ENCODE measurements at places on chromosomes 7 and 10. TPM values are rescaled to one million over a fixed set of nuclear protein-coding genes. Genes with fewer than 3 reads are reported as not detected.

The SDK1 gene
- total RNA-seq = 20.0 TPM

The WNT16 gene
- total RNA-seq = not detected

The ADARB2 gene
- total RNA-seq = not detected

The ARHGEF35 gene
- total RNA-seq = 13.7 TPM

DNA sequence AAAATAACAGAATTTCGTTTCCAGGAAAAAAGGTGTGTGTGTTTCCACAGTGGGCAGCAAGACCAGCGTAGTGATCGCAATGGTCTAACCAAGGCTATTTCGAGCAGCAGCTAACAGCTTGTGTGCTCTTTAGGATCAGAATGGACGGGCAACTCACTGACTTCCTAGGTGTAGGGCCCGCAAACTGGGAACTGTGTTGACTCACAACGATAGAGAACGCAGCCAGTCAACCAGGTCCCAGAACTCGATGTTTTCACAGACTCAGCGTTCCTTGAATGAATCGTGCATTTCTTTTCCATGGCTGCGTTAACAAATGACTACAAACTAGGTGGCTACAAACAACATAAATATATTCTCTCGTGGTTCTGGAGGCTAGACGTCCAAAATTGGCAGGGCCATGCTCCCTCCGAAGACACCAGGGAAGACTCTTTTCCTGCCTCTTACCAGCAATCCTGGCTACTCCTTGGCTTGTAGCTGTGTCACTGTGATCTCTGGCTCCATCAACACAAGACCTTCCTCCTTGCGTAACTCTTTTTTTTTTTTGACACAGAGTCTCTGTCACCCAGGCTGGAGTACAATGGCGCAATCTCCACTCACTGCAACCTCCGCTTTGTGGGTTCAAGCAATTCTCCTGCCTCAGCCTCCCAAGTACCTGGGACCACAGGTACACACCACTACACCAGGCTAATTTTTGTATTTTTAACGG is 39.1 kb downstream of the PODXL start:
- peaks cover 18% of the 10 kb centered on the region for H3K4me1 ChIP-seq
- no peaks in the 10 kb centered on the region for H3K36me3 ChIP-seq
- no peak overlapping the region for H3K27ac ChIP-seq
- no peaks in the 10 kb centered on the region for H3K27me3 ChIP-seq

GRCh38 chr7:136074843-136075242 is 97.7 kb upstream of the MTPN start:
- no peak overlapping the region for H3K27ac ChIP-seq
- H3K36me3 ChIP-seq = no peaks in the 10 kb centered on the region
- no peaks in the 10 kb centered on the region for H3K4me1 ChIP-seq

DNA sequence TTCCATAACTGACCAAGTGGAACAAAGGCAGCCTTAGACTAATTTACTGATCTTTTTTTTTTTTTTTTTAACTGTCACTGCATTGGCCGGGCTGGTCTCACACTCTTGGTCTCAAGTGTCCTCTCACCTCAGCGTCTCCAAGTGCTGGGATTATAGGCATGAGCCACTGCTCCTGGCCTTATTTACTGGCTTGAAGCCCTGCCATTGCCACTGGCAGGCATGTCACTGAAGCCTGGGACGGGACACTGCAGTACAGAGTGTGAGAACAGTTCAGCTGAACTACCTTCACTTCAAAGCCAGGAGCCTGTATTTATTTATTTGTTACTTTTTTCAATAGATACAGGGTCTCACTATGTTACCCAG is 15.4 kb upstream of the ARHGAP12 start:
- peaks cover 60% of the 10 kb centered on the region for H3K4me1 ChIP-seq
- peak overlapping the region; percentile 75 for H3K27ac ChIP-seq
- no peak overlapping the region for H3K4me3 ChIP-seq
- no peak for DNase-seq
- H3K27me3 ChIP-seq = no peaks in the 10 kb centered on the region

DNA sequence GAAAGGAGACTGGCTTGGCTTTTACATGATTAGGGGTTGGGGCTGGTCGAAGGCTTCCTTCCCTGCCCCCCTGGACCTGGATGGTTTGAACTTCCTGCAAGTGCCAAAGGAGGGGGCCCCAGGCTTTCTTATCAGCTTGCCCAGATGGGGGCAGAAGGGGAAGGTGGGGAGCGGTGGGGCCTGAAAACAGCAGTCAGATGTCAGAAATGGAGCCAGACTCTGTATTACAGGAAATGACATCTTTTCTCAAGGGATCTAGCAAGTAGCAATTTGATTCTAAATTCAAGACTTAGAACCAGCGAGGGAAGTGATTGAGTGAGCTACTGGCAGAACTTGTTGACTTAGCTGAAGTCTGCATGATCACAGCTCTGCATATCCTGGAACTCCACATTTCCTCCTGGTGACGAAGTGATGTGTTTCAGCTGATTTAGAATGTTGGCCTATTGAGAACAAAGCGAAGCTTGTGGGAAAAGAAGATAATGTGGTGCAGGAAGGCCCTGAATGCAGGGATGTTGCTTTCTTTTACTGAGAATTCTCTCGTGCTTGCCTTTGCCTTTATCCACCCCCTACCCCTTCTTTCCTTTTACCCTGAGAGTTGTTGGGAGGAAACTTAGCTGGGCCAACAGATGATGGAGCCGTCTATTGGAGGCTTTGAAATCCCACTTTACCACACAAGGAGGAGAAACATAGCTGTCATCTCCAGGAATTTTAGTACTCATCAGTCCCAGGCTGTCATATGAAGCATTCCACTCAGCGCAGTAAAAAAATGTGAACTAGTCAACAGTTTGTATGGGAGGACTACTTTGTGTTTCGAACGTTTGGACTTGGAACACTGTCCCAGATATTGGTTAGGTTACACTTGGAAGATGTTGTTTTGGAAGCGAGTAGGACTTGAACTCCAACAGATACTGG is 43.2 kb downstream of the CCNY start:
- peaks cover 32% of the 10 kb centered on the region for H3K4me1 ChIP-seq
- no peak overlapping the region for H3K4me3 ChIP-seq
- no peak overlapping the region for H3K27ac ChIP-seq
- no peaks in the 10 kb centered on the region for H3K27me3 ChIP-seq
- peak; percentile 10 for DNase-seq

DNA sequence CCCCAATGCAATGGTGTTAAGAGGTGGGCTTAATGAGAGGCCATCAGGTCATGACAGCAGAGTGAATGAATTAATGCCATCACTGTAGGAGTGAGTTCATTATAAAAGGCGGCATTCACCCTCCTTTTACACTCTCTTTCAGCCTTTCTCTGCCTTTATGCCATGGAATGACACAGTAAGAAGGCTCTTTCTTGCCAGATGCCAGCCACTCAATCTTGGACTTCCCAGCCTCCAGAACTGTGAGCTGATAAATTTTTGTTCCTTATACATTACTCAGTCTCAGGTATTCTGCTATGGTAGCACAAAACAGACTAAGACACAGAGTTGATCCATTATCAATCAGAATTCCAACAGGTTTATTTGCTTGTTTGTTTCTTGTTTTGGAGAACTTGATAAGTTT is 3.2 kb downstream of the TCAF1 start:
- no peak overlapping the region for H3K27ac ChIP-seq
- no peaks in the 10 kb centered on the region for H3K27me3 ChIP-seq

All from Calu3 (cell line).